ENCODE measurements at places on chromosomes 6 and 20.
A peak's percentile ranks its signal among the peaks of the same experiment; 100 is the strongest.

DNA sequence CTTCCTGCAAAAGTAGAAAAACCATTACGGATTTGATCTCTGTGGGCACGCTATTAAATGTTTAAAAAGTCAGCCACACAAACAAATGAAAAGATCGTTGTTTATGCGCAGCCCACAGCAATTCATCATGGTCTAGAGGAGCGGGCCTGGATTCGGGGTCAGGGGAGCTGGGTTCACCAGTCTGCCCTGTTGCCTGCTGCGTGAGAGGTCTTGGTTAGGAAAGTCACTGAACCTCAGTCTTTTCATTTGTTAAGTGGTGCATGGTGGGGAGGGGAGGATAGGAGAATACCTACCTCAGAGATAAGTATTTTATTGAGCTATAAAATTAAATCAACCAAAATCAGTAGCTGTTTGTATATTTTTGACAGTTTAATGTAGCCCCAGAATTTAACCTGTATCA is 47.3 kb upstream of the FYN start:
- DNase-seq, result no peak

DNA sequence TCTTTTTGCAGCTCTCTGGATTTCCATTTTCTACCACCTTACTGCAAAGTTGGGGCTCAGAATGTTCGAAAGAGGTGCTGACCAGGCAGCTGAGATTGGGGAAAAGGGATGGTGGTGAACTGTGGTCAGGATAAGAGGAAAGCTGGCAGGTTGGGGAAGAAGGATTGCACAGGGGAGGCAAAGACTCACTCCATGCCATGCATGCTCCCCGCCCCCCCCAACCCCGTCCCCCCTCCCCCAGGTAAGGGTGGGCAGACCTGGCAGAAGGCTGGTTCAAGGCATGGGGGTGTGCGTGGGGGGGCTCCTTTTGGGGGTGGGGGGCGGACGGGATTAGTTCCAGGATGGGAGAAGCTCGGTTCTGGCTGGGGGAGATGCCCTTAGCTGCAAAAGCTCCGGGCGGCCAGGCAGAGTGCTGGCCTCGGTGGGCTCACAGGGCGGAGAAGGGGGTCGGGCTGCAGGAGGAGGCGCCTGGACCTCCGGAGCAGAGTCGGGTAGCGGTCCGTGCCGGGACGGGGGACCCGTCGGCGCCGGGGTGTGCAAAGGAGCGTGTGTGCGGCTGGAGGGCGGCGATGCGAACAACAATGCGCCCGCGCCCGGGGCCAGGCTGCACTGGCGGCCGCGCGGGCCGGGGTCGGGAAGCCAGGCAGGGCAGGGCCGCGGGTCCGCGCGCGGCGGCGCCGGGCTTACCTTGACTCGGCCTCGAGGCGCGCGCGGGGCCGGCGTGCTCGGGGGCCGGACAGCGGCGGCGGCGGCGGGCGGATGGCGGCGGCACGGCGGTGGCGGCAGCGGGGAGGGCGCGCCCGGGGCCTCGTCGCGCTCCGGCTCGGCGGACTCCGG is 880 bp downstream of the ADNP start:
- peak; percentile 55 for DNase-seq

- no peak for DNase-seq
Observed at GRCh38 chr20:59816146-59816738, 117.2 kb downstream of the SYCP2 start.

DNA sequence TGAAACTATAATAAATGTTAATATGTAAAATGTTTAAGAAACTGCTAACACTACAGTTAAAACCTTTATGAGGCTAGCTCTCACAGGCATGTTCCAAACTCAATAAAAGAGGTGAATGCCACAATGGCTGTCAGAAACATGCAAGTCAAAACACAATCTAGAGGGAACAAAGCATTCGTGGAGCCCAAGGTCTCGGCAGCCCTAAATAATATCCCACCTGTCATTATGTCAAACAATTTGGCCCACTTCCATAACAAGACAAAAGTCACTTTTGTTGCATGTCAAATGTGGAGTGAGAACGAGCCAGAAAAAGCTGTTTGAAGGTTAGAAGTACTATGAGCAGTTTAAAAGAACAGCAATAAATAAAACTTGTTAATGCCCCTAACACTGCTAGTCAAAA is 181.9 kb downstream of the GMDS start:
- DNase-seq, result no peak

GRCh38 chr6:112886415-112886814 is 539.3 kb downstream of the RFPL4B start:
- no peak for DNase-seq

- no peak for DNase-seq
Observed at GRCh38 chr20:507006-507758, 36.4 kb downstream of the CSNK2A1 start.
